ENCODE measurements at places on chromosomes 6 and 20.

- no peak for DNase-seq
These were observed 105.9 kb downstream of the SLC35F1 start for GRCh38 chr6:118012944-118013343.

DNA sequence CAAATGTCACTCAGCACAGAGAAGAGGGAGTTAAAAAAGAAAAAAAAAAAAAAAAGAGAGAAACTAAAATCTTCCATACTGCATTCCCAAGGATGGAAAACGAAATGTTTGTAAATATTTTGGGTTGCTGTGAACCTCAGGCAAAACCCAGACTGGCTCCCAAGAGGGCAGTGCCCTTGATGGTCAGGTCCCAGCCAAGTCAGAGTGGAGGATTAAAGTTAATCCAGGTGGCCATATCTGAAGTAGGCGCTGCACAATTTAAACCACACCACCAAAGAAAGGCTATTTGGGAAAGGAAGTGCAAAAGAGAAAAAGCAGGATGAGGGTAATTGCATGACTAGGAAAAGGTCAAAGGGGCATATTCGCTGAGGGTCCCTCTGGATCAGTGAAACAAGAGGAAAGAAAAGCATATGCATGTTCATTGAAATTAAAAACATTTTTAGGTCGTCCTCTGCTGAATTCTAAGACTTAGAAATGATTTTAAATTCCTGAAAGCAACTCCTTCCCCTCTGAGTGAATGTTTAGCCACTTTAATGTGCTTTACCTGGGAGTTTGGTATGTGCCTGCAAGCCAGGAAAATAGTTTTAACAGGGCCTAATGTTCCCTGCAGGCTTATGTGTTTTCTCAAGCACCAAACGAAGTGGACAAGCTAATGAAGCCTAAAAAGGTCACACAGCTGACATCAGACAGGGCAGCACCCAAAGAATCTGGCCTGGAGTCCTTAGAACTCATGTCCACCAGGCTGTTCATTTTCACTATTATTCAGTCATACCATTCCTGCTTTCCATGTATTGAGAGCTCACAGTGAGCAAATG lies 159.1 kb downstream of the HACE1 start:
- DNase-seq: no peak

GRCh38 chr20:19964289-19965265 lies 52.6 kb upstream of the NAA20 start:
- peak; percentile 87 for DNase-seq

DNA sequence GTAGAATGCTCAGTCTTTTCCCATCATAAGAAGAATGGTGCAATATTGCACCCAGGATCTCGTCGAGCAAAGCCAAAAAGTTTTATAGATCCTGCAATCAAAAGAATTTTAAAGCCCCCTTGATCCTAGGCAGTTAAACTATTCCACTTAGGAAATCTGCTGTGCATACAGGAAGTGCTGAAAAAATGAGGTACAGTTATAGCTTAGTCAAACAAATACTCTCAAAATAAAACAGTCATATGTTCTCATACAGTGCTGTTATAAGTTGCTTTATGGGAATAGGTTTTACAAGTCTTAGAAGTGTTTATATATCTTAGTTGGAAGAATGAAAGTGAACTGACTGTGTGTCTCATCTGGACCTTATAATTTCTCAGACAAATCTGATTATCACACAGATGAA lies 232.6 kb upstream of the RAB32 start:
- DNase-seq: no peak

- DNase-seq: no peak
These were observed 273.0 kb downstream of the PKHD1 start for GRCh38 chr6:51814418-51814817.

- no peak for DNase-seq
These were observed 49.7 kb upstream of the EPB41L1 start for GRCh38 chr20:36104856-36105255.

DNA sequence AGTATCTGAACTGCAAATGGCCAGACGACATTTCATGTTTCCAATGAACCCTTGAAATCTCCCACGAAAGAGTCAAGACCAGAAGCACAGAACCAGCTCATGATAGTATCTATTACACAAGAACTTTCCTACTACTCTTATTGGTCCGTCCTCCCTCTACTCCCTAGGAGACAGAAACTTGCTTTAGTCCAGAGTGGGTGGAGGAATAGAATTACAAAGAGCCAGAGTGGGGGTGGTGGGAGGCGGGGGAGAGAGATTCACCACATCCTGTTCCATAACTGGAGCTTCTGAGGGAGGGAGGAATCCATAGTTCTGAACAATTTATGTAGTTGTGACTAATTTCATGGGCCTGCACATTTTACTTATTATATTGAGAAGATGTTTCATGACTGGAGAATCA lies 18.5 kb upstream of the WFDC10A start:
- peak; percentile 48 for DNase-seq

DNA sequence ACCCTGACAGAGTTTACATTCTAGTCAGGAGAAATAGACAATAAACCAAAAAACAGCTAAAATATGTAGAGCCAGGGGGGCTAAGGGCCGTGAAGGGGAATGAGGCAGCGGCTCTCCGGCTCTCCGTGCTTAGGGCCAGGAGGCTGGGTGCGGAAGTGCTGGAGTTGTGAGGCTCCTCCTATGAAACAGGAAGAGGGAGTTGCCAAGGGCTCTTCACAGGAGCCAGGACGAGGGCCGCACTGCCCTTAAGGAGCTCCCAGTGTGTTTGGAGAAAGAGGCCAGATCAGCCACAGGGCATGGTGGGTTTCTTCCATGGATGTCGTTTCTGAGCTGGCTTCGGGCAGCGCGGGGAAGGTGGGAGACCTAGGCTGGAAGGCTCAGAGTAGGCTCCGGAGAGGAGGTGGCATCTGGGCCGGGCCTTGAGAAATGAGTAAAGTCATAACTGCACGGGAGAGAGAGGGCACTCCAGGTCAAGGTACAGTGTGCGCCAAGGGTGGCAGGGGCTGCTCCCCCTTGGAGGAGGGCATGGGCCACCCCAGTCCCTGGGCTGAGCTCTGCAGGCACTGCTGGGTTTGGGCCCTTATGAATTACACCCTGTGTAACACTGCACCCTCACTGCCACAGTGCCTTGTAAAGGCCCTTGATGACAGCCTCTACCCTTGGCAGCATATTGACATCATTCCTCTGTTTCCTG lies 20.8 kb upstream of the MLN start:
- DNase-seq: no peak

DNA sequence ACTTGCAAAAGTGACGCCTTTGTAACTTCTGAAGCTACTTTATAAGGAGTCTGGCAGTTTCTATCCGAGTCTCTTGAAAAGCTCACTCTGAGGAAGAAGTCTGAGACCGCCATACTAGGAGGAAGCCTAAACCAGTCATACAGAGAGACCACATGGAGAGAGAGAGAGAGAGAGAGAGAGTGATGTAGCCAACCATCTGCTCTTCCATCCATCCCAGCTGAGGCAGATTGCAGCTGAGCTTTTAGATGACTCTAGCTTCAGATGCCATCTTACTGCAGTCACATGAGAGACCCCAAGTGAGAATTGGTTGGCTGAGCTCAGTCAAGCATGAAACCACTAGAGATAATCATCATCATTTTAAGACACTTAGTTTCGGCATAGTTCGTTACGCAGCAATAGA lies 15.0 kb upstream of the DTNBP1 start:
- no peak for DNase-seq
